ENCODE measurements at places on chromosomes 6 and 20. TPM values are rescaled to one million over a fixed set of nuclear protein-coding genes. Genes with fewer than 3 reads are reported as not detected.

Gene SUPT3H
- 5.2 TPM for total RNA-seq

Gene ZNF322
- total RNA-seq = 5.2 TPM

Gene SLC18B1
- total RNA-seq = 5.3 TPM

Gene SEC63
- total RNA-seq = 21.0 TPM

Gene KIF25
- not detected for total RNA-seq

Gene KIAA1755
- 0.21 TPM for total RNA-seq

Gene DYNLT2
- total RNA-seq = 0.65 TPM

Gene TNFRSF6B
- total RNA-seq = 0.53 TPM

Gene CD93
- total RNA-seq = not detected

Gene SPAG4
- total RNA-seq = 4.5 TPM

Gene PPIL6
- 2.3 TPM for total RNA-seq

Gene FLRT3
- 1.8 TPM for total RNA-seq

Data from A549 treated with RU486 at 1 μM for 4 hours (cell line).